AG04449 (cell line): ENCODE measurements at places on chromosomes 2 and 18.

GRCh38 chr2:232668805-232669444 lies 28.2 kb upstream of the GIGYF2 start:
- DNase-seq = no peak

DNA sequence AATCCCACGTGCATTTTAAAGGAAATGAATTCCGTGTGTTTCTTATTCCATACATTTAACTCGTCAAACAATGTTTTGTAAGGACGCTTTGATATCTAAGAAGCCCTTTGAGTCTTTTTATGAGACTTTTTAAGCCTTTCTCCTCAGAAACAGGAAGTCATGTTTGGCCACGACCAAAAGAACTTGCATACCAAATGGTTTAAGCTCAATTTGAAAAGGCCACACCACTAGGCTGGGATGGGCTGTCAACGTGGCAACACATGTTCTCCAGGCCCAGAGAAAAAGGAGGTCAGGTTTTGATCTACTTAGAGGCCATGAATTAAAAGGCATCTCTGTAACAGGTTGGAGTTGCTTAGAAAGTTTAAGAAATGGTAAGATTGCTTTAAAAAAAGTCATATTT lies 441.8 kb downstream of the CMPK2 start:
- no peak for DNase-seq

DNA sequence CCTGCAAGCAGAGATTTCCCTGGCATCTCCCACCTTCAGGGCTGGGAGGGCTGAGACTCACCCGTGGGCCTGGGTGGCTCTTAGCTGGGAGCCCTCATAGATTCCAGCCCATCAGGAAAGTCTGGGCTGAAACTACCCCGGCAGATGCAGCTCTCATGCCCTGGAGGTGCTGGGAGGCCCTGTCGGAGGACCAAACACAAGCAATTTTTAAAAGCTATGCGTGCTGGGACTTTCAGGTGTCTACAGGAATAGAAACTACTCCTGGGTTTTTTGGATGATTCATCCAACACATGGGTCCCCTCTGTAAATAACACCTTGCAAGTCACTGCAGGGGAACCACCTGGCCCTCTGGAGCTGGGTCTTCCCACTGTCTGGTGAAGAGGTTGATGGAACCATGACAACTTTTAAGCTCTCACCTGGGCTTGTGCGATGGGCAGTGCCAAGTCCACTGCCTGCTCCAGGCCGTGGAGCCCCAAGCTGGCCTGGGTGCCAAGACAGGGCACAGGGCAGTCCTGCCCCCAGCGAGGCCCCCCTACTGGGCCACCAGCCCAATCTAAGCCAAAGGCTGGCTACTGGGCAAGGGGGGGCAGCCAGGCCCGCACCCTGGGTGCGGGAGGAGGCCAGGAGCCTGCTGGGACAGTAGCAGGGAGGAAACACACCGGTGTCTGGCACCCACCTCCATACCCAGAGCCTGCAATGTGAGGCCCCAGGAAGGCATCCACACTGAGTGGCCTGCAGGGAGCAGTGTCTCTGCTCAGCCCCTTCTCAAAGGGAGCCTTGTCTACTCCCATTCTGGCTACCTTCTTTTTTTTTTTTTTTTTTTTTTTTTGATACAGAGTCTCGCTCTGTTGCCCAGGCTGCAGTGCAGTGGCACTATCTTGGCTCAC lies 1.1 kb upstream of the GPR55 start:
- DNase-seq = no peak

GRCh38 chr2:24421668-24422067 lies 61.3 kb upstream of the ITSN2 start:
- no peak for DNase-seq

- no peak for DNase-seq
Observed at GRCh38 chr18:62131301-62131909, 55.5 kb downstream of the PIGN start.

DNA sequence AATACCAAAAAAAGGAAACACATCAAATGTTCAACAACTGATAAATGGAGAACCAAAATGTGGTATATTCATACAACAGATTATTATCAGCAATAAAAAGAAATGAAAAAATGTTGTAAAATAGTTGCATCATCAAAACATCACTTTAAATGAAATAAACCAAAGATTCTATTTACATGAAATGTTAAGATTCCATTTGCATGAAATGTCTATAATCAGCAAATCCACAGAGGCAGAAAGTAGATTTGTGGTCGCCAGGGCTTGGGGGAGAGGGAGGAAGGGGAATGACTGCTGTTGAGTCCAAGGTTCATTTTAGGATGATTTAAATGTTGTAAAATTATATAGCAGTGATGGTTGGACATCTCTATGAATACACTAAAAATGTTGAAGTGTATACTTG lies 181.9 kb downstream of the RTP5 start:
- no peak for DNase-seq

DNA sequence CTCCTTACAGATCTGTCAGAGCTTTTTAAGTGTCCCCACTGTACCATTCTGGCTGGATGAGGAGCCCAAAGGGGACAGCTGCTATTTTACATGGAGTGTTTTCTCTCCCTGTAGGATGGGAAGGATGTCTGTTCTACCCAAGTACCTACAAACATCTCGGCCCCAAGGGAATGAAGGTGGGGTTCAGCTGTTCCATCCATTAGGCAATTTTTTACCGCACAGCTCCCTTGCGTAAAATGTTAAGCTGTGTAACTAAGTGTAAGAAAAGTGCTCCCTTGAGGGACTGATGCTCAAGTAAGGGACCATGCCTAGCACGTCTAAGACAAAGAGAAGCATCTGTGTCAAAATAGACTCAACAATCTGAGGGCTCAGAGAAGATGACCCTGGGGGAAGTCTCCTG lies 180.3 kb downstream of the MYO5B start:
- no peak for DNase-seq
